ENCODE measurements at places on chromosomes 1 and 21. TPM values are rescaled to one million over a fixed set of nuclear protein-coding genes. Genes with fewer than 3 reads are reported as not detected.

C1orf87 gene
- total RNA-seq, result not detected

CYP4B1 gene
- total RNA-seq, result 19.6 TPM

OR6Y1 gene
- not detected for total RNA-seq

SERINC2 gene
- 1.7 TPM for total RNA-seq

ASTN1 gene
- 0.35 TPM for total RNA-seq

DNA sequence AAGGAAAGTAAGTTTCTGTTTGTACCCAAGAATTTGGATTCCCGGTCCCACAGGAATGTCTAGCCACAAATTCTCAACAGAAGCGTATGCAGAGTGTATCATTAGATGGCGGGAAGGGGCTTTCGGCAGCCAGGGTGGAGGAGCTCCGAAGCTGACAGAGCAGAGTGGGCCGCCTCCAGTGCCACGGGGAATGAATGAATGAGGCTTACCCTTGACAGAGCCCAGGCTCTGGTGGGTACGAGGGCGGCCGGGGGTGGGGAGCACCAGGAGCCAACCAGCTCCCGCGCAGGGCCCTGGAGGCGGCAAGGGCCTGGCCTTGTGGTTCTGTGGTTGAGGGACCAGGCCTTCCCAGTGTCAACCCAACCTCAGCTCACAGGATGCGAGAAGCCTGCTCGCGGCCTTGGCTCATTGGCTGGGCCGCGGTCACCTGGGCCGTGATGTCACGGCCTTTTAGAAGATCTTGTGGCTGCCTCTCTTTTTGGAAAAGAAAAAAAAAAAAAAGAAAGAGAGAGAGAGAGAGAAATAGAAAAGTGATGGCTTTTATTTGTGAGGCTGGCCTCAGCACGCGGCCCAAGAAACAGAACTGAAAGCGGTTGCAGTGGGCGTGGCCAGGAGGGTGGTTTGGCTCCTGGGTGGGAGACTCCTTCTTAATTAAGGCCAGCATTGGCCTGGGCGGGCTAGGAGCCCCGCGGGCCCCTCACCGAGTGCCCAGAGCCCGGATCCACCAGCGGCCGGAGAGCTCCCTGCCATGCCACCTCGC is 34.9 kb upstream of the RUNX3 start:
- DNase-seq, result no peak

SPRR2G gene
- not detected for total RNA-seq

ADGRL2 gene
- 42.2 TPM for total RNA-seq

PLA2G2D gene
- not detected for total RNA-seq

- no peak for DNase-seq
Observed at GRCh38 chr1:222582099-222582774, 7.5 kb downstream of the TAF1A start.

GRCh38 chr1:42311138-42311537 is 23.9 kb downstream of the FOXJ3 start:
- no peak for DNase-seq

Measured in Right ventricle myocardium inferior (tissue), 1 donor.